ENCODE measurements at places on chromosomes 6 and 20.

DNA sequence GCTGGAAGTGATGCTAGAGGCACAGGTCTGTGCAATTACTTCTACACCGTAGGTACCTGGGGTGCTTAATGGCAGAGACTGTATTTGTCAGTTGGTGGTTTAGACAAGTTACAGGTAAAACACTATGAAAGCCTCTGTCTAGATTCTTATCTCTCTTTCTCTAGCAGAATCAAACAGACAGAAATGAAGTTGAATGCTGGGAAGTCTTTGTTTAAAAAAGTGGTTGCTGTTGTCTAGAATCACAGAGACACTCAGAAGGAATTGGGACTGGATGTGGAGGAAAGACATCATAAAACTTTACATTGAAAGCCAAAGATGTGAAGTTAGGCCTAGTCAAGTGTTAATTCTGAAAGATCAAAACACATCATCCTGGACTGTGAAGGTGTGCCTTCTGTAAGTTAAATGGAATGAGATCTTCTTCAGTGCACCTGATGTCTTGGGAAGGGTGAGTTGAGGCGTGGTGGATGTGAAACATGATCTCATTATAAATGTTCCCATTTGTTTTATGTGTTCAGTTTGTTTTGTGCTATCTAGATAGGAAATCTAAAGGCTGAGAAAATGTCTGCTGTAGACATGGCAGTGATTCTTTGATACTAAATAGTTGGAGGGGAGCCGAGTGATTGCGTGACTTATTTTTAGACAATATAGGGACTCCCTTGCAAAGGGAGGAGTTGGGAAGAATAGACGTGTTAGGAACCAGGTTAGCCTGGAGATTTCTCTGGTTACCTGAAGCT lies 290.2 kb downstream of the SOX4 start:
- no peak for DNase-seq

DNA sequence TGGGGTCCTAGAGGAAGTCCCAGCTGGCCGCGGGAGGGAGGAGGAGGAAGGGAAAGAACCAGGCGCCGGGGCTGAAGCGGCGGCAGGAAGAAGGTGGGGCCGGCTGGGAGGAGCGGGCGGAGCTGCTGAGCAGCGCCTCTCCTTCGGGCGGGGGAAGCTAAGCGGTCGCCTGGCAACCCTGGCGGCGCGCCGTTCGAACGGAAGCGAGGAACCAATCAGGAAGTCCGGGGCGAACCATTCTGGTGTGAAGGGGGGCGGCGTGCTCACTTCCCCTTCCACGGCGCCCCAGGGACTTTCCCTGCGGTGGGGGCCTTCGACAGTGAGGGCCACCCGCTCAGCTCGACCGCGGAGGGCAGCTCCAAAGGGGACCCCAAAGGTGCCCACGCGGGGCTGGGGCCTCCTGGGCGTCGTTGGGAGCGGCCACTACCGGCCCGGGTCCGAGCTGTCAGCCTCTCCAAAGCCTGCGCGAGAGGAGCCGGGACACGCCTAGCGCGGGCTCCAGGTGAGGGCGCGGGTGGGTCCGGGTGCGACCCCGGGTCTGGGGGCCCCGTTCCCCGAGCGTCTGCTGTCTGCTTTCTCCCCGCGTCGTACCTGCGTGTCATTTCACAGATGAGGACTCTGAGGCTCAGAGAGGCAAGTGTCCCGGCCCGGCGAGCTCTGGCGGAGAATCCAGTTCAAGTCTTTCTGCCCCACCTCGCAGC lies at the start of gene FAM110A:
Gene FAM110A, plus strand, starts transcription at position 266 of the 701 bp plus-strand sequence. CDS start 11,090 bp downstream, outside the sequence.
- DNase-seq: peak; percentile 93

- no peak for DNase-seq
These were observed 102.3 kb downstream of the RPP40 start for GRCh38 chr6:4901386-4902061.

GRCh38 chr6:2988094-2988425 lies 11.6 kb upstream of the NQO2 start:
- DNase-seq: no peak

GRCh38 chr6:7440476-7440875 lies 50.9 kb downstream of the RIOK1 start:
- no peak for DNase-seq

Measured in HEK293T (cell line).